ENCODE measurements at places on chromosomes 2 and 18.

GRCh38 chr2:56267415-56267788 lies 83.6 kb downstream of the CCDC85A start:
- DNase-seq = no peak

DNA sequence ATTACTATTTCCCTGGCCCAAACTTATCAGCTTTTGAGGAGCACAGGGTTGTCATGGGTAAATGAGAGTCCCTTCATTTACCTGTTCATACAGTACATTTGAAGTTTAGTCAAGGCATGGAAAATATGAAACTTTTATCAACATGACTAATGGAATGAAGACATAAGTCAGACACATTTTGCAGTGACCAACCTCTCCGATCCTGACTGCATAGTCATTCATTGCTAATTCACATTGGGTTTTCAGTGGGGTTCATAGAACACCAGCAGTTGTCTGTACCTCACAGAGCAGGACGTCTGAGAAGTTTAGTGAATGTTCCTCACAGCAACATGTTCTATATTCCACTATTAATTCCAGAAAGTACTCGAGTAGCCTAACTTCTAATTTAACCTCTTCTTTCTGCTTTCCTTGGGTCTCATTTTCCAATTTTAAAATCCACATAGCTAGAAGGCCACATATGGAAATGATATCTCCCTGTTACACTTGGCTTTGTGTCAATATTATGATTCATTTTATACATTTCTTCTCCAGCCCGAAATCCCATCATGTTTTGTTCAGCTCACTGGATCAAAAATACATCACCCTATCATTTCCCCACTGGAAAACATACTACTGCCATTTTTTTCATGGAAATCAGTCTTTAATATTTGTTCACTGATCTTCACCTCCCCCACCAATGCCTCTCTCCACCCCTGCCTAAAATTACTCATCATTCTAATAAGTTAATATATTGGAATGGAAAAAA lies 65.9 kb downstream of the CDH20 start:
- peak; percentile 51 for DNase-seq

GRCh38 chr2:156437931-156438410 lies 1.8 kb downstream of the GPD2 start:
- no peak for DNase-seq

DNA sequence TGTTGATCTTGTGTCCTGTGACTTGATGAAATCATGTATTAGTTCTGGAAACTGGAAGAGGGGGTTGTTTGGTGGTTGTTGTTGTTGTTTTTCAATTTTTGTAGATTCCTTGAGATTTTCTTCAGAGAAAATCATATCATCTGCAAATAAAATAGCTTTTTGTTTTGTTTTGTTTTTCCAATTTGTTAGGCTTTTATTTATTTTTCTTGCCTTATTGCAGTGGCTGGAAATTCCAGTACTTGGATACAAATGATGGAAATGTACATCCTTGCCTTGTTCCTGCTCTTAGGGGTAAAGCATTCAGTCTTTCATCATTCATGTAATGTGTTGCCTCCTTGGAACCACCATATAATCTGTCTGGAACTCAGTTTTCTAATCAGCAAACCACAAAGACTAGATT lies 50.3 kb upstream of the TRIB2 start:
- DNase-seq = no peak

GRCh38 chr2:75459565-75460310 lies 101.0 kb downstream of the EVA1A start:
- DNase-seq = no peak

DNA sequence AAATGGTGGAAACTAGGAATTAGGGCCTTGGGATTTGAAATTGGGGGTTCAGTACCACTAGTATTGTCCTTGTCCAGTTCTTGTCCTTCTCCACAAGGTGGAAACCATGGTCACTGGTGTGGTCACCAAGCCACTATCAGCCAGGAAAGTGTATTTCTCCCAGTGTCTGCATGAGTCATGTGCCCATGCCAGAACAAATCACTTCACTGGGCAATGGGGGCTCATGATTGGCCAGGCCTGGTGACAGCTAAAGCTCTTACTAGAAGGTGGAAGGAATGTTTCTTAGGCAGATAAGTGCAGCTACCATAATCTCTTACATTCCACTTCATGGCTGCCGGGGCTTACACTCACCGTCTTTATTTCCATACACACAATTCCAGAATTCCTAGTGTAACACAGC lies 124.8 kb upstream of the TACR1 start:
- no peak for DNase-seq

DNA sequence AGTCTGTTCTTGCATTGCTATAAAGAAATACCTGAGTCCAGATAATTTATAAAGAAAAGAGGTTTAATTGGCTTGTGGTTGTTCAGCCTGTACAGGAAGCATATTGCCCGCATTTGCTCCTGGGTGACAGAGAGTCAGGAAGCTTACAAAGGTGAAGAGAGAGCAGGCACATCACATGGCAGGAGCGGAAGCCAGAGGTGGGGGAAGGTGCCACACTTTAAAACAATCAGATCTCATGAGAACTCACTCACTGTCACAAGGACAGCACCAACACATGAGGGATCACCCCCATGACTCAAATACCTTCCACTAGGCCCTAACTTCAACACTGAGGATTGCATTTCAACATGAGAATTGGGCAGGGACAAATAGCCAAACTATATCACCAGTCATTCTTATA lies 124.8 kb upstream of the COL5A2 start:
- DNase-seq = no peak

DNA sequence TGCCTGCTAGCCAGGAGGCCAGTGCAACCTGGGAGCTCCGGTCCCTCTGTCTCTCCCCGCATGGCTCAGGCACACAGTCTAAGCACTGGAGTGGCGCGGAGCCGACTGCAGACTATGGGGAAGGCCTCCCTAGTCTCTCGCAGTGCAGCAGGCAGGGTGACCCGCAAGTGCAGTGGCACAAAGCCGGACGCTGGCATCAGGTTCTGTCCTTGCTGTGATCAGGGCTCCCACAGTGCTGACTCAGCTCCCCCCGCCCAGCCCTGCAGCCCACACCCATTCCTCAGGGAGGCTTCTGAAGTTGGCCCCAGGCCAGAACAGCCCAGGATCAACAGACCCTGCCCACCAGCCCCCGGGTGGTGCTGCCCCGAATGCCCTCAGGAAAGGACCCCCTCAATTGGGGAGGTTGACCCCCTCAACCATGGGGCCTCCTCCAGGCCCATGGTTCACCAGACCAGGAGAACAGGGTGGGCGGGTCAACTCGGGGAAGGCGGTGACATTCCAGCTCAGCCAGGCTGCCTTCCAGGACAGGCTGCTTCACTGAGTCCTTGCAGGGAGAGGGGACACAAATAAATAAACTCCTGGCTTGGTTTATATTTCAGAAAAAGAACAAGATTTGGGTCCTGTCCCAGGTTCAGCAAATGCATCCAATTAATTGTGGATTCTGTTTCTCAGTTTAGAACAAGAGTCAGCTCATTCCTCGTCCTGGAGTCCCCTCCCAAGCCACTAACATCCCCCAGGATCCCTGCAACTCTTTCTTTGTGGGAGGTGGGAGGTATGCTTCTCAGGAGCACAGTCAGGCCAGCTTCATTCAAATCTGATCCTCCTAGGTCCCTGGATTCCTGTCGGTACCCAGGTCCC lies 12.2 kb downstream of the BIN1 start:
- peak; percentile 76 for DNase-seq

DNA sequence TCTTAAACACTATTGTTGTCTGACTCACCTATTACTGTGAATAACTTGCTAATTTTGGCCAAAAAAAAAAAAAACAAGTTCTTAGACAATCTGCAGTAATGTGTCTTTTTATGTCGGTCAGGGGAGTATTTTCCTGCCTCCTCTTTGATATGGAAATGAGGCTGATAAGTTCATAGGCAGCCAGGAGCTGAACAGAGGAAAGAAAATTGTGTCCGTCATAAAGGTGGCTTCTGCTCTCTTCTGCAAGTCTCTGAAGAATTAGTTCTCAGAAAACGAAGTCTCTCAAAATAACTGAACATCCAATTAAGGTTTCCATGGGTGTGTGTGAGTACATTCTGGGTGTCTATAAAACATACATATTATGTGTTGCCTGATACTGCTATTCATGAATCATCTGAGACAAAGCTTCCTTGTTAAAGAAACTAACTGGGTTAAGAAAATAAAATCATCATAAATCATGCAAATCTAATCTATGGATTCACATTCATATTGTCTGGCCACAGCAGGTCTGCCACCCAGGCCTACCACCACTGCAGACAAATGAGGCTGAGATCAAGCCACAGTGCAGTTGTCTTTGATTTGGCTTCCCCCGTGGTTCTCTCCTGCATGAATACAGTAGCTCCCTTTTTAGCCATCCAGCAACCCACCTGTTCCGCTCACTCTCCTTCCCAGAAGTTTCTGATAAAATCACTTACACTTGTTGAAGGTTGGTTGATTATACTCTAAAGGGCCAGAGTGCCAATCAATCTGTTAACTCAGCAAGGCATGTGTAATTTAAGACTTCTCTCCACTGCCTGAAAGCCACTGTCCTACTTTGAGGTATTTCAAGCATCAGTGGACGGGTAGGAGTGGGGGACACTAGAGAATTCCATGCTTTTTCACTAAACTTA lies 19.4 kb upstream of the SP5 start:
- no peak for DNase-seq

DNA sequence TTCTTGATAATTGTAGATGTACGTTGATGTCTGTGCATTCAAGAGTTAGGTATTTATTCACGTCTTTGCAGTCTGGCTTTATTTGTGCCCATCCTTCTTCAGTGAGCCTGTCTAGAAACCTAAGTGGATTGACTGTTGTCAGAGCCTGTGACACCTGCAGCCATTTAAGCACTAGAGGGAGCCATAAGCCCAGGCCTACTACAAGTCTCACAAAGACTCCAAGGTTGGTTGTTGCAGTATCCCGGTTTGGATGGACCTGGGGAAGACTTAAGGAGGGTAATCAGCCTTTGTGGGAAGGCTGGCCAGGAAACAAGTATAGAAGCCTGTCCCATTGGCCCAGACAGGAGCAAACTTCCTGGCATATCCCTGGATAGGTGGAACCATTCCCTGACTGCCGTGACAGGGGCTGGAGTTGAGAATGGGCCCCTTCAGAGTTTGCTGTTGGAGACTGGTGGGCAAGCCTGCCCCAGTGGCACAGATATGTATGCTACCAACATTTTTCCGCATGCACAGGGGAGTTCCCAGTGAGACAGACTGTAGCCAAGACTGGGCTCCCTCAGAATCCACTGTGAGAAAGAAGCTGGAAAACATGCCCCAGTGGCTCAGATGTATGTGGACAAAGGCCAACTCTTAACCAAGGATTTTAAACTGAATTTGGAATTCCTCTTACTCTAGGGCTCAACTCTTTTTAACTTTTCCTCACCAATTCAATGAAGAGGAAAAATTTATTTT lies 9.3 kb upstream of the LRRC30 start:
- no peak for DNase-seq

- no peak for DNase-seq
Observed at GRCh38 chr18:69992776-69993175, 45.1 kb upstream of the CD226 start.

DNA sequence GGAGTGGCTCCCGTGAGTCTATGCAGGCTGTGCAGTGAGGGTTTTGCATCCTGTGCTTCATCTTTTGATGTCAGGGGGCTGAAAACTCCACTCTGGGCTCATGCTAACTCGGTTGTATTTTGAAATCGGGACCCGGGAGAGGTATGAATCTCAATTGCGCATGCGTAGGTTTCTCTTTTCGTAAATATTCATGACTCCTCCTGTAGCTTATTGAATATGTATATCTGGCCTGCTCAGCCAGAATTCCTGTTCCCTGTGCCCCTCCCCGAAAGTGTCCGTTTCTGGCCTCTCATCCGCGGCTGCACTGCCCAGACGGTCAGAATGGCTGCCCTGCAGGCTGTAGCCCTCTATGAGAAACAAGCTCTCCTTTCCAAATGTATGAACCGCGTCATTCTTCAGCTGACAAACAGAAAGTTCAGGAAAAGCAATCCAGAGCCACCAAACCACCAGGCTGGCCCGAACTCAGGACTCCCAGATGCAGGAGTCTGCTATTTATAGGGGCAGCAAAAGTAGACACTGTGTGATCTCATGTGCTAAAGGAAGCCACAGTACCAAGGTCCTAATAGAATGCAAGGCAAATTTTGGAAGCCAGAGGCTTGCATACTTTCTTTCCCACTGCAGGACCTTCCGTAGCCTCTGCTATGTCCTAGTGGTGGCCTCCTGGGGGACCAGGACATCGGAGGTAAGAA lies 41.7 kb downstream of the AKAIN1 start:
- no peak for DNase-seq

- DNase-seq = no peak
Observed at GRCh38 chr2:14749884-14750283, 117.4 kb downstream of the LRATD1 start.

- no peak for DNase-seq
Observed at GRCh38 chr2:215973954-215974699, 39.2 kb downstream of the MREG start.

GRCh38 chr2:53260568-53260967 lies 507.0 kb upstream of the CHAC2 start:
- DNase-seq = no peak
